OCI-M1 (cell line): ENCODE measurements at places on chromosomes 3 and 15.
A peak's percentile ranks its signal among the peaks of the same experiment; 100 is the strongest.

GRCh38 chr15:47485419-47485818 is 231.9 kb upstream of the SEMA6D start:
- DNase-seq = no peak

GRCh38 chr3:24443476-24443875 is 51.2 kb downstream of the THRB start:
- DNase-seq = no peak

- peak; percentile 26 for DNase-seq
Observed at GRCh38 chr15:101669744-101670143, 17.6 kb upstream of the TM2D3 start.

GRCh38 chr3:66406163-66406562 is 94.7 kb downstream of the LRIG1 start:
- DNase-seq = no peak

GRCh38 chr3:170802164-170803151 is 67.5 kb downstream of the RPL22L1 start:
- no peak for DNase-seq

DNA sequence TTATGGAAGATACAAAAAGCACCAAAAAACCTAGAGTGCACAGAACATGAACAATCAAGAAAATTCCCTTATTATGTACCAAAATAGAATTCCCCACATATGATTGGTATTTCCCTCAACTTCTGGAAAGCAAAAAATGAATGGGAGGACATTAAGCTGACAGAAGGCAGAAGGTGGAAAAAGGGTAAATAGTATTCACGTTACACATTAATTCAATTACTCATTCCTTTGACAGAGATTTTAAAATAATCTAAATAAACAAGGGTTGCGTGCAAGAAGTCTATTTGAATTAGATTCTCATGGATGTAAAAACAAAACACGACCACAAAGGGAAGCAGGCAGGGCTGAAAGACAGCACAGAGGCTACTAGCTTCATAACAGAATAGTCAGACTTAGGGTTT is 260.5 kb upstream of the ZPLD1 start:
- DNase-seq = no peak

GRCh38 chr3:116872688-116873087 is 163.1 kb downstream of the TUSC7 start:
- no peak for DNase-seq

- DNase-seq = no peak
Observed at GRCh38 chr3:30502742-30503073, 103.7 kb upstream of the TGFBR2 start.

GRCh38 chr15:101085311-101085700 is 166.1 kb downstream of the LRRK1 start:
- no peak for DNase-seq

DNA sequence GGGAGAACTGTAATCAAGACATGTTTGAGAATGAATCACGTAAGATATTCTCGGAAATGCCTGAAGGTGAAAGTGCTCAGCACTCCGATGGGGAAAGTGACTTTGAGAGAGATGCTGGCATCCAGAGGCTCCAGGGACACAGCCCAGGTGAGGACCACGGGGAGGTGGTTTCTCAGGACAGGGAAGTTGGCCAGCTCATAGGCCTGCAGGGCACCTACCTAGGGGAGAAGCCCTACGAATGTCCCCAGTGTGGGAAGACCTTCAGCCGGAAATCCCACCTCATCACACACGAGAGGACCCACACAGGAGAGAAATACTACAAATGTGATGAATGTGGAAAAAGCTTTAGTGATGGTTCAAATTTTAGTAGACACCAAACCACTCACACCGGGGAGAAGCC is 19.8 kb downstream of the ZSCAN2 start:
- DNase-seq = no peak

DNA sequence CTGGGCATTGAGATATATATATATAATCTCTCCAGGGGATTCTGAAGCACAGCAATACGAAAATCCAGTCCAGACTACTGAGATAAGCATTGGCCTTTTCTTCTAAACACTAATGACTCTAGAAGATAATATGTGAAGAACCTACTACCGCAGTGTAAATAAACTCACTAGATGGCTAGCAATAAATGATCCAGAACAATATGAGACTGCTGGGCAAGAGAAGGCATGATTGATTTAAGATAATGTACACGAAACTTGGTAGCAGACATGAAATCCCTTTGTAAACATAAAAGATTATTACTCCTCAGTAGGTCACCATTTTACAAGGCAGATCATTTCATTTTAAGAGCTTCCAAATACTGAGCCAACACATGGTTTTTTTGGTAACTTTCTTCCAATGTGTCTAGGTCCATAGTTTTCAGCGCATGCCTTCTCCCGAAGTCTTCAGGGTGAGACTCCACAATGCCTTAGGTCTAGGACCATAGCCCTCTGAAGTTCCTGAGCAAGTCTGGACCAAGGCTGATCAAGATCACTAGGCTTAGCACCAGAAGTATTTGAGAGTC is 193.2 kb downstream of the LRRN1 start:
- DNase-seq = no peak

DNA sequence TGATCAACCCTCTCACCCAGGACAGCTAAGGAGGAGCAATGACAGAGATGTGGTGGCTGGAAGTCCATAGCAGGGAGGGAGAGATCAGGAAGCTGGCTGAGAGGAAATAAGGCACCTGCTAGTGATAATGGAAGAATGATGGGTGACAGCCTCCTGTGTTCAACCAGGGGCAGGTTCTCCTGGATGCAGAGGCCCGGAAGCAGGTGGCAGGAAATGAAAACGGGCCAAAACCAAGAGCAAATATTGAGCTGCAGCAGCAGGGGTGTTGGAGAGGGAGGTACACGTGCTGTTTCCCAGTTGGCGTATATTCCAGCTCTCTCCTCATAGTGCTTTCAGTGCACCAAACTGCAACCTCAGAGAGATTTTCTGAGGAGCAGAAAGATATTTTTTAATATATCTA is 213.4 kb upstream of the TBL1XR1 start:
- DNase-seq = no peak
